Caco-2 (cell line): ENCODE measurements at places on chromosomes 4 and X. TPM values are rescaled to one million over a fixed set of nuclear protein-coding genes. Genes with fewer than 3 reads are reported as not detected.
A peak's percentile ranks its signal among the peaks of the same experiment; 100 is the strongest.

GRCh38 chr4:120432301-120432860 lies 365.7 kb upstream of the MAD2L1 start:
- DNase-seq = no peak

CD99L2 gene
- 8.6 and 9.3 TPM in 2 replicates for total RNA-seq

- no peak for DNase-seq
These were observed 2497.3 kb downstream of the ARAP2 start for GRCh38 chr4:33746979-33747378.

C4orf50 gene
- not detected in 2 replicates for total RNA-seq

DNA sequence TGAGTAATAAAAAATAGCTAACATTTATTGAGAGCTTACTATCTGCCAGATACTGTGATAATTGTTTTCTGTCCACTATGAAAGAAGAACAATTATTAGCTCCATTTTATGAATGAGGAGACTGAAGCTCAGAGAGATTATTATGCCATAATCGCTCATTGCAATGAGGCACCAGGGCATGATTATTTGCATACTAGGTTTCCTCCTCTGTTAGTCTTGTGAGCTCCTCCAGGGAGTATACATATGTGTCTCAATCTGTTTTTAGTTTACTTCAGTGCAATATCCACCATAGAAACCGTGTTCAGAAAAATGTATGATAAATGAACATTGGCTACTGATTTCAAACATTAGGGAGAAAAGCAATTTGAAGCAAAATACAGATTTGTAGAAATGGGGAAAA lies 139.4 kb upstream of the OTUD4 start:
- DNase-seq = no peak

DNA sequence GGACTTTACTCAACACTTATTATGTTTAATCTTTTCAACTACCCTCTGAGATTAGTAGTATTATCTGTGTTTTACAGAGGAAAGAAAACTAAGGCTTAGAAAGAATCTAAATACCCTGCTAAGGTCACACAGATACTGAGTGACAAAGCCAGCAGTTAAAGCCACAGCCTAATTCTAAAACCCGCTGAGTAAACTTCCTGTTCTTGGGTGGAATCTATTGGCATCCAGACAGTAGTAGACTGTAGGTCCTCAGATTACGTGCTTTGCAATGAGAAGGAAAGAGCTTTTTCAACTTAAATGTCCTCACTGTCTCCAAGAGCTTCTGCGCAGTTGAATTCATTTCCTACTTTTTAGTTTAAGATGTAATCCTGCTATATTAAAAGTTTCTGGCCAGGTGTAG lies 126.0 kb downstream of the TENM3 start:
- DNase-seq = no peak

DNA sequence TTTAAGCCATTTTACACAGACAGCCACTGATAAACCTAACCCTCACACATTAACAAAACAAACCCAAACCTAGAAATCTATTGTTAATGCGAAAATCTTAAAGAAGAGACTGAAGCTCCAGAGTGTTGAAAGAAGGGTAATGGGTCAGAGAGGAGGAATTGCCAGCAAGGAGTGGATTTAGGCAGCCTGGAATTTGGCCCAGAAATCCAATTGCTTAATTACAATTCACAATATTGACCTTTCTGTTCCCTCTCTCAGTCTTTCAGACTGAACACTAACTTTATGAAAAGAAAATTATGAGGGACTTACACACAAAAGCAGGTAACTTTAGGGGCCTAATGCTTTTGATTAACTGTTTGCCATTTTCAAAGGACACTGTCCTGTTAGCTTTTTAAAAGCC lies 185.2 kb upstream of the GPC4 start:
- DNase-seq = no peak

MAGEC2 gene
- total RNA-seq = not detected in 2 replicates

- DNase-seq = no peak
These were observed 22.8 kb upstream of the SEC24B start for GRCh38 chr4:109410776-109411175.

DNA sequence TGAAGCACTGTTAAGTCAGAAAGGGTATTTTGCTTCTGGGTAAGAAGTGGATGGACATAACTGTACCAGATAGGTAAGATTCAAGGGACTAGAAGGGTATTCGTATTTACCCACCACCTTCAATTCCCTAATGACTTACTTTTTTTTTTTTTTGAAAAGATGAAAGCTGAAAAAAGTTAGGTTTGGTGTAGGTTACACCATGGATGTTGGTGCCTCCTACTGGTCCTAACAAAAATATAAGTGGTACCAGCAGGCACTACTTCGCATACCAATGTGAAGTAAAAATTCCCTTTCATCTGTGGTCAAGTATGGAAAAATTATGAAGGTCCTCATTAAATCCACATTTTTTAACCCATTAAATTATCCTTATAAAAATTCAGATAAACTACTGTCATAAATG lies 7.2 kb downstream of the ANKRD17 start:
- DNase-seq = no peak

- DNase-seq = no peak
These were observed 109.3 kb downstream of the AFF2 start for GRCh38 chrX:148609515-148610327.

GRCh38 chrX:104084063-104084462 lies 8.0 kb upstream of the TMSB15C start:
- no peak for DNase-seq

GRCh38 chr4:37648084-37648817 lies 37.9 kb downstream of the RELL1 start:
- peak; percentile 95 for DNase-seq

GRCh38 chr4:176592976-176593670 lies 199.6 kb downstream of the VEGFC start:
- DNase-seq = no peak

DNA sequence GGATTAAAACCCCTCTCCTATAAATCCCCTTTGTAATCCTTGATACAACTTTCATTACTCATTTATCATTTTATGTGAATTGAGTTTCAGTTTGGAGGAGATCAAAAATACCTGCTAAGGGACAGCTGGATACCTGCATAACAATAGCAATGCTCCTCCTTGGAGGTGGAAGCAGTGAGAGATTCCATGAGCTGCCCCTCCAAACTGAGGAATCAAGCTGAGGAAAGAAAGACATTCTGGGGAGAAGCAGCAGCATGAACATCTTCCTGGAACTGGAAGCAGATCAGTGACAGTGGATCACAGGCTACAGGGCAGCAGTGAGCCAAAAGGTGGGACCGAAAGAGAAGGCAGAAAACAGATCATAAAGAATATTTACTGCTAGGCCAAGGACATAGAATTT lies 199.8 kb upstream of the CNKSR2 start:
- DNase-seq = no peak

DNA sequence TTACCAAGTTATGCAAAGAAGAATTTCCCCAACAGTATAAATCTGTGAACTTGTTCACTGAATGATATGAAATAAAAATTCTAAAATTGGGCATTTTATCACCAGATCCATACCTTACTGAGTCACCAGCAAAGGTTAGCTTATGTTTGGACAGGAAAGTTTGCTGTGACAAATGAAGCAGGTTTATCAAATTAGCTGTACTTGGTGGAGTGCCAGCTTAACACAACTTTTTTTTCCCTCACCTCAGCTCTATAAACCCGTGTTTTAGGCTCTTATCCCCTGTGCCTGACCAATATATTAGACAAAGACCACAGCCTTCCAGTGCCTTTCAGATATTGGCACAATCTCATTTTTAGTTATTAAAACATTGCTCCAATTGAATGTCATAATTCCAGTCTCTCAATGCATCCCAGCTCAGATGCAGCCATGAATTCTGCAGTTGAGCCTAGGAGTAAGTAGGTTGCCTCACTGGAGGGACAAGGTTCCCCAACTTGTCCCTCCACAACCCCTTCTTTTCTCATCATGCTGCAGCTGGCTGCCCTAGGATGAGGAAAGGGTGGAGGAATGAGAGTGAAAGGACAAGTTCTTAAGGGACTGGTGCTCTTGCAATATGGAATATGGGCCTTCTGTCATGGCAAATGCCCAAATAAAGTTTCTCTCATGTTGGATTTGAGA lies 27.0 kb upstream of the PDGFC start:
- no peak for DNase-seq

TMEM192 gene
- total RNA-seq = 18.6 and 19.4 TPM in 2 replicates

DNA sequence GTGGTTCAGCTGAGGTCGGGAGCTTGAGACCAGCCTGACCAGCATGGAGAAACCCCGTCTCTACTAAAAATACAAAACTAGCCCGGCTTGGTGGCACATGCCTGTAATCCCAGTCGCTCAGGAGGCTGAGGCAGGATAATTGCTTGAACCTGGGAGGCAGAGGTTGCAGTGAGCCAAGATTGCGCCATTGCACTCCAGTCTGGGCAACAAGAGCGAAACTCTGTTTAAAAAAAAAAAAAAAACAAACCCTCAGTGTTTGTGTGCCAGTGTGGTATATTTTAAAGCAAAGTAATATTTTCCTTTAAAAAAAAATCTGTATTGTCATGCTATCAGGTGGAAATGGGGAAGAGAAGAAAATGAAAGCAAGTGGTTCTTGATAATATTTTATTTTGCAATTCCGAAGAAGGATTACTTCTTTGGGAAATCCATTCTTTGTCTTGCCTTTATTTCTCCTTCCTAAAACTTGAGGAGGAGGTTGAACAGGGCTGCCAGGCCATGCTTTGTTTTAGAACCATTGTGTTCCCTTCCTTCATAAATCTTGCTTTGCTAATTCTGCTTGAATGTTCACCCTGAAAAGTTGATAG lies 14.4 kb downstream of the ALG13 start:
- DNase-seq = no peak

- no peak for DNase-seq
These were observed 447 bp downstream of the PDZD11 start for GRCh38 chrX:70289168-70289792.

GRCh38 chr4:20617678-20618396 lies 82.4 kb upstream of the PACRGL start:
- DNase-seq = no peak

MGAT4D gene
- not detected in 2 replicates for total RNA-seq

TMSB15A gene
- not detected in 2 replicates for total RNA-seq

DNA sequence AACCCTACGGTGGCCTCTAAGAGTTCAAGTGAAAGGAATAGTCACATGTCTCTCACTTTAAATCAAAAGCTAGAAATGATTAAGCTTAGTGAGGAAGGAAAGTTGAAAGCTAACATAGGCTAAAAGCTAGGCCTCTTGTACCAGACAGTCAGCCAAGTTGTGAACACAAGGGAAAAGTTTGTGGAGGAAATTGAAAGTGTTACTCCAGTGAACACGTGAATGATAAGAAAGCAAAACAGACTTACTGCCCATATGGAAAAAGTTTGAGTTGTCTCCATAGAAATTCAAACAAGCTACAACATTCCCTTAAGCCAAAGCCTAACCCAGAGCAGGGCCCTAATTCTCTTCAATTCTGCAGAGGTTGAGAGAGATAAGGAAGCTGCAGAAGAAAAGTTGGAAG lies 51.5 kb upstream of the RAB9B start:
- no peak for DNase-seq

- DNase-seq = no peak
These were observed 932.6 kb downstream of the C4orf33 start for GRCh38 chr4:130028552-130028951.

- no peak for DNase-seq
These were observed 48.3 kb downstream of the ABLIM2 start for GRCh38 chr4:8110071-8110986.
